ENCODE measurements at places on chromosomes 11 and 22. TPM values are rescaled to one million over a fixed set of nuclear protein-coding genes. Genes with fewer than 3 reads are reported as not detected.

Gene SLC25A45
- polyA plus RNA-seq, result 5.4 TPM

DNA sequence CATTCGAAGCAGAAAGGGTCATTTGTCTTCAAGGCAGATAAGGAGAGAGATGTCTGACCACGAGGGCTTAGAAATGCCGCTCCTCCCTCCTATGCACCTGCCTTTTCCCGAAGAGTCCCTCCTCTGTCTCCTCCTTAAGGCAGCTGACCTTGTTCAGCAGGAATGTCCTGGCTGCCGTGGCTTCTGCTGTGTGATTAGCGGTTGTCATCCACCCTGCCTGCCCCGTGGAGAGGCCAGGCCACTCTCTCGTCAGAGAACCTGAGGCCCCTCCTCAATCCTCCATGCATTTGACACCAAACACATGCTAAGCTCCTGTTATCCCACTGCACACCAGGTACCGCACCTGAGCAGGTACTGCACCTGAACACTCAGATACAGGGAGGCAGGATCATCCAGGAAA is 834.6 kb downstream of the TBC1D22A start:
- DNase-seq, result no peak

GRCh38 chr11:61587951-61588727 is 7.3 kb upstream of the SYT7 start:
- DNase-seq, result peak; percentile 74

DNA sequence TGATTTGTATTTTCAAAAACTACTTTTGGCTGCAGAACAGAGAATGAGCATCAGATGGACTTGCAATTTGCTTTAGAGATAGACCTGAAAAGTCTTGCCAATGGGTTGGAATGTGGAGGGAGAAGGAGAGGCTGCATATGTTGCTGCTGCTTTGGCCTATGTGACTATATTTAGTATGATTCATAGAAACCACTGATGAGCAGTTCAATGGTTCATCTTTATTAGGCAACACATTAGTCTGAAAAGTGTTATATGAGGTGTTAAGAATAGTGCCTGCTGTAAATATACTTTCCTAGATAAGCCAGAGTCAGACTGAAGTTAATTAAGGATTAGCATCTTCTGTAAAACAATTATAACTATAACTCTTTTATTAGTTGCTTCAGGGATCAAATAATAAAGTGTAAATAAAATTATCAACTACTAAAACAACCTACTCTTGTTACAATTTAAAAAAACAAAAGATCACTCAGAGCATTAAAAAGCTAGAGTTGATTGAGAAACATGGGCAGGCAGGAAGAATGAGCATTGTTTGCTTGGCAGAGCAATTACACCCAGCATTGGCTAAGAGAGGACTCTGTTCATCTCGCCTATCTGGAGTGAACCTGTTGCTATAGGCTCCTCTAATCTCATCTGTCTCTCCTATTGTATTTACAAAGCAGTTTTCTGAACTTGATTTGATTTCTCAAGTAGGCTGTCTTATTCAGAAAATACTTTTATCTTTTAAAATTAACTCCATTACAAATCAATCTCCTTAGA is 36.3 kb downstream of the HORMAD2 start:
- DNase-seq, result no peak

DNA sequence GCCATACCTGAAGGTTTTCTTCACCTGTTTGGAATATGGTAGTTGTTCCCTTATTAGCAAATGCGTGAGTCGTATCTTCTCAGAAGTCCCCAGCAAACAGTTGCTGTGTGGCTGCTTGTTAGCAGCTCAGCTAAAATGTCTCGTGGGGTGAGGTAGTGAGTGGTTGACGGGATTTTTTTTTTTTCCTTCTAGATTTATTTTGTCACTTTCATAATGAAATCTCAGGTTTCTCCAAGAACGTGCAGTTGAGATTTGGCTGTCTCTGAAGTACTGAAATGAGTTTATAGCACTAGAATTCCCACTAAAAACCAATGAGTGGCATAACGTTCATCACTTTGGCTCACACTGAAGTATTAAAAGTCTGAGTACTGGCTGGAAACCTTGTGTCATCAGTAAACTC is 16.8 kb downstream of the RCN1 start:
- DNase-seq, result no peak

Gene OR51I1
- polyA plus RNA-seq, result not detected

- DNase-seq, result peak; percentile 87
Observed at GRCh38 chr11:14358729-14359439, at the start of gene RRAS2. Gene RRAS2 (minus strand): TSS chr11:14359183. CDS start chr11:14358870, 313 bp downstream.

DNA sequence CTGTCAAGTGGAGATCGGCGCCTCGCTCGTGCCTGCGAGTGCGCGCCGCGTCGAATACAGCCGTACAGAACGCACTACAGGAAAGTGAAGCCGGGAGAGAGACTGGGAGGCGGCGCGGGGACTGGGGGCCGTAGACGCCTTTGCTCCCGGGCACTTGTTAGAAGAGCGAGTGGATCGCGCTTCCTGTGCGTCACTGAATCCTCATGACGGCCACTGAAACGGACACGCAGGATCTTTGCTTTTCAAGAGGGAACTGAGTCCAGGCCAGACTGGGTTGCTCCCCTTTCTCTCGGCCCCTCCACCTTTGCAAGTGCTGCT is 314 bp downstream of the RIC8A start:
- DNase-seq, result no peak

Gene OR2AG2
- polyA plus RNA-seq, result not detected

DNA sequence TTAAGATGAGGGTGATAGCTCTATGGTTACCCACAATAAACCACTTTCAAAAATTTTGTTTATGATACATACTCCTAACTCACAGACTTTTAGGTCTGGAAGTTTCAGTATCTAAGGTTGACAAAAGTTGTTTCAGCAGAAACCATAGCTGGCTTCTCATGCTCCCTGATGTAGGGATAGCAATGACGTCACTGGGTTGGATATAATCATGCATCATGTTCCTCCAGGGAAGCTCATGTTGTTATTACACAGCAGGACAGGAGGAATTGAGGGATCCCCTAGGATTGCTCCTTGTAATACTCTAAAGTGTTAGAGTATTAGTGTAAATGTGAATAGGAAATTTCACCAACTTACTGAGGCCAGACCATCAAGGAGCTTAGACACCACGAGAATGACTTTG is 23.6 kb downstream of the APOL3 start:
- no peak for DNase-seq

DNA sequence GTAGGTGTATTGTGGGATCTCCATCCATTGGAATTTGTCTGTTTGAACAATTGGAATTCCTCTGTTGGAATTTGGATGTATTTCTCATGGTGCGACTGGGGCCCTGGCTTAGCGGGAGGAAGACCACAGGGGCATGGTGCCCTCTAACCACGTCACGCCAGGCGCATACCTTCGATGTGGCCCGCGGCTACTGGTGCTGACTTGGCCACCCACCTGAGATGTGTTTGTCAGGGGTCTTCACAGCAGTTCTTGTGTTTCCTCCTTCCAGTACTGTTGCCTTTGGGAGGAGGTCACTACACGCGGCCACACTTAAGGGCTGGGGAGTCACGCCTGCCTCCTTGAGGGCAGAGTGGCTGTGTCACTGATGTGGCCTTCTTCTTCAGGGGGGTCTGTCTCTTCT is 36.6 kb upstream of the GRAMD4 start:
- DNase-seq, result no peak
